ENCODE measurements at places on chromosomes 6 and 20.

GRCh38 chr20:1844325-1845162 is 50.7 kb upstream of the SIRPA start:
- DNase-seq: no peak

GRCh38 chr6:105759946-105760345 is 326.2 kb upstream of the PRDM1 start:
- no peak for DNase-seq

GRCh38 chr20:10657453-10657852 is 16.3 kb downstream of the JAG1 start:
- no peak for DNase-seq

DNA sequence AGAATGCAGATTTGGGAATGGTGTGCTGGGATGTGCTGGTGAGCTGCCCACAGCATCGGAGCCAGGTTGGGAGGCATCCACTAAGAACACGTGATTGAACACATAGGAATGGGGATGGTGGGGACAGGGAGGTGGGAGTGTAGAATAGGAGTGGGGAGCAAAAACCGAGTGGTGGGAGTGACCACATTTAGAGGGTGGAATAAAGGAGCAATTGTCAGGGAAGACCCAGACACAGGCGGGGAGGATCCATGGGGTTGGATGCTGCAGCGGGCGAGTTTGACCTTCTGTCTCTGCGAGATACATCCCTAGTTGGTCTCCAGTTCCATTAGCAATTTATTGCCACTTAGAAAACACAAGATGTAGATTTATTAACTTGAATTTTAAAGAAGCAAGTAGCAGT is 4.7 kb downstream of the NAA20 start:
- no peak for DNase-seq

DNA sequence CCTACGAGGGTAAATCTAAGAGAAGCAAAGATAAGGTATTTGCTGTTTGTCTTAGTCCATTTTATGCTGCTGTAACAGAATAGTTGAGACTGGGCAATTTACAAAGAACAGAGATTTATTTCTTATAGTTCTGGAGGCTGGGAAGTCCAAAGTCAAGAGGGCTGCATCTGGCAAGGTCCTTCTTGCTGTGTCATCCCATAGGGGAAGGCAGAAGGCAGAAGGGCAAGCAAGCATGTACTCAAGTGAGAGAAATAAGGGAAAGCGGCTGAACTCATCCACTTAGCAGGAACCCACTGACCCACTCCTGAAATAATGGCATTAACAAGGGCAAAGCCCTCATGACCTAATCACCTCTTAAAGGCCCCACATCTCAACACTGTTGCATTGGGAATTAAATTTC is 102.7 kb downstream of the AGPAT4 start:
- DNase-seq: no peak

GRCh38 chr6:169145496-169145895 is 108.2 kb downstream of the THBS2 start:
- no peak for DNase-seq

GRCh38 chr20:47576516-47577033 is 74.9 kb downstream of the NCOA3 start:
- DNase-seq: no peak

- no peak for DNase-seq
Observed at GRCh38 chr6:99016355-99016754, 68.6 kb upstream of the FBXL4 start.

DNA sequence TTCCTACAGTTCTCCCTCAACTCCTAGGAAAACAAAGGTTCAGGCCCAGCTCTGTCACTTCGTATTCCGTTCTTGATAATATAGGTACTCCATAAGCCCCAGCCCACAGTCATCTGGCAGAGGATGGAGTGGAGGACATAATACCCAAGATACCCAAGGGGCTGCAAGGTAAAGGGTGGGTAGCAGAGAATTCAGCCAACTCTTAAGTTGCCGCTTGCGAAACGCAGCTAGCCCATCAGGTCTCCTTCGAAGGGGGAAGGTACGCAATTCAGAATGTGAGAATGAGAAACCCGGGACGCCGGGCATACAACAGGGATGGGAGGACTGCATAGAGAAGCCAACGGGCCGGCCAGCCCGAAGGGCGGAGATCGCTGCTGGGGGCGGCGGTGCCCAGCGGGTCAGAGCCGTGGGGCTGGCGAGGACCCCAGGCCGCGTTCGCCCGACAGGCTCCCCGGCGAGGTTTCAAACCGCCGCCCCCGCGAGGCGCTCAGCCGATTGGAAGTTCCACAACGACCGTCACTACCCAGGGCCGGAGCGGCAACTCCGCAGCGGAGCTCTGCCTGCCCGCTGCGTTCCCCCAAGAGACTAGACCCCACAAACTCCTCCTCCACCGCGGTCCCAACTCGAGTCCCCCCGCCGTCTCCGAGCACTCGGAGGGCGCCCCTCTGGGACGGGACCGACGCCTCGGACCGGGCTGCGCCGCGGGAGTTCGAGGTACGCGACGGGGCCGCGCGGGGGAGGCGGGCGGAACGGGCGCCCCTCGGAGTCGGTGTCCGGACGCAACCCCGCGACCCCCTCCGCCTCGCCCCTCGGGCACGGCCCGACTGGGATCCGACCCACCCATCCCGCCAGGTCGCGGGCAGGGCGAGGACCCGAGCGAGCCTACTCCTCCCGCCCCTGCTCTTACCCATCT is 911 bp downstream of the CDK19 start:
- DNase-seq: peak; percentile 36

- DNase-seq: no peak
Observed at GRCh38 chr6:133501675-133502270, 260.6 kb downstream of the EYA4 start.

- no peak for DNase-seq
Observed at GRCh38 chr20:25389401-25389857, 1.2 kb downstream of the ABHD12 start.

- no peak for DNase-seq
Observed at GRCh38 chr6:153162646-153163045, 31.6 kb upstream of the RGS17 start.

DNA sequence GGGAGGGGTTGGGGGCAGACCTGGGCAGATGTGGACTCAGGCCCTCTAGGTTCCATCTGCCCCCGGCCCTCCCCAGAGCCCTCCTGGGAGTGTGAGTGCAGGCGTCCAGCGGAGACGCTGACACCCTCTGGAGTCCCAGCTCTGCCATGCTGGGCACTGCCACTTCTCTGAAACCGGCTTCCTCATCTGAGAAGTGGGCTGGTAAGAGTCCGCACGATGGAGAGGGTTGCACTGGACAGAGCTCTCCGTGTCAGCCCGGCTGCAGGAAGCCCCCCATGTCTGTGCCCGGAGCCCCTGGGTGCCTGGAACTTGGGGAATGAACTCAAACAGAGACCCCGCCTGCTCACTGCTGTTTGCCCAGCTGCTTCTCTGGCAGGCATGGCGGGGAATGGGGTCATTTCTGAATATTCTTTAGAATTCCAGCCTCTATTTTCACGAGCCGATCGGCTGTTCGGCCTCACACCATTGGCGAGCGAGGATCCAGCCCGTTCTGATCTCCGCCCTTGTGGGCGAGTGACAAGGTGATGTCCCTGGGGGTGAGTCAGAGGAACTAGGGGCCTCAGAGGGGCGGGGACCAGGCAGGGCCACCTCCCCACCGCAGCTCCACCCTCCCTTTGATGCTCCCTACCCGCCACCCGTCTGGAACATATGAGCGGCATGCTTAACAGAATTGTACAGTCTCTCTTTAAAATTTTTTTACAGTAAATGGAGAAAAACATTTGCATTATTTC is 47.8 kb upstream of the GATA5 start:
- peak; percentile 57 for DNase-seq

All from activated T-cell treated with anti-CD3 and anti-CD28 coated beads for 4 hours (primary cell).